ENCODE measurements at places on chromosomes 7 and 10. TPM values are rescaled to one million over a fixed set of nuclear protein-coding genes. Genes with fewer than 3 reads are reported as not detected.
A peak's percentile ranks its signal among the peaks of the same experiment; 100 is the strongest.

GRCh38 chr7:46256870-46257661 is 336.0 kb upstream of the IGFBP3 start:
- H3K4me1 ChIP-seq = no peaks in the 10 kb centered on the region
- no peak overlapping the region for H3K27ac ChIP-seq
- no peak overlapping the region for H3K4me3 ChIP-seq
- no peaks in the 10 kb centered on the region for H3K27me3 ChIP-seq
- no peak for DNase-seq

- no peaks in the 10 kb centered on the region for H3K4me1 ChIP-seq
- no peak overlapping the region for H3K27ac ChIP-seq
- no peaks in the 10 kb centered on the region for H3K36me3 ChIP-seq
- no peak overlapping the region for H3K4me3 ChIP-seq
- DNase-seq = no peak
- no peaks in the 10 kb centered on the region for H3K27me3 ChIP-seq
Measured at GRCh38 chr7:90736968-90737939, 141.1 kb downstream of the CDK14 start.

Gene HOXA10
- not detected for total RNA-seq

Gene MAGI2
- total RNA-seq = 18.0 TPM

Gene VAX1
- not detected for total RNA-seq

DNA sequence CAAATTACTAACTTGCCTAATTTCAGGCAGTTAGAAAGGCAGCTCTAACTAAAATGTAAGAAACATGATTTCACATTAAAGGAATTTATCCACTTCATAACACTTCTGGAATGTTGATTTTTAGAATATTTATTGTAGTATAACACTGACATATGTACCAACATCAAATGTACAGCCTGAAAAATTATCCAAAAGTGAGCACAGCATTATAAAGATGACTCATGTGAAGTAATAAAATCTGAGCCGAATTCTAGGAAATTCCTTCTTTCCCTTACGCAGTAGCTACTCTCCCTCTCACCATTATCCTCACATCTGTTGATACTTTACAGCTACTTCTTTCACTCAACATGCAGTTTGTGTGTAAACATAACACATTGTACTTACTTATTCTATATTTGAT is 610.6 kb downstream of the ZWINT start:
- DNase-seq = no peak
- H3K4me1 ChIP-seq = no peaks in the 10 kb centered on the region
- H3K36me3 ChIP-seq = no peaks in the 10 kb centered on the region

DNA sequence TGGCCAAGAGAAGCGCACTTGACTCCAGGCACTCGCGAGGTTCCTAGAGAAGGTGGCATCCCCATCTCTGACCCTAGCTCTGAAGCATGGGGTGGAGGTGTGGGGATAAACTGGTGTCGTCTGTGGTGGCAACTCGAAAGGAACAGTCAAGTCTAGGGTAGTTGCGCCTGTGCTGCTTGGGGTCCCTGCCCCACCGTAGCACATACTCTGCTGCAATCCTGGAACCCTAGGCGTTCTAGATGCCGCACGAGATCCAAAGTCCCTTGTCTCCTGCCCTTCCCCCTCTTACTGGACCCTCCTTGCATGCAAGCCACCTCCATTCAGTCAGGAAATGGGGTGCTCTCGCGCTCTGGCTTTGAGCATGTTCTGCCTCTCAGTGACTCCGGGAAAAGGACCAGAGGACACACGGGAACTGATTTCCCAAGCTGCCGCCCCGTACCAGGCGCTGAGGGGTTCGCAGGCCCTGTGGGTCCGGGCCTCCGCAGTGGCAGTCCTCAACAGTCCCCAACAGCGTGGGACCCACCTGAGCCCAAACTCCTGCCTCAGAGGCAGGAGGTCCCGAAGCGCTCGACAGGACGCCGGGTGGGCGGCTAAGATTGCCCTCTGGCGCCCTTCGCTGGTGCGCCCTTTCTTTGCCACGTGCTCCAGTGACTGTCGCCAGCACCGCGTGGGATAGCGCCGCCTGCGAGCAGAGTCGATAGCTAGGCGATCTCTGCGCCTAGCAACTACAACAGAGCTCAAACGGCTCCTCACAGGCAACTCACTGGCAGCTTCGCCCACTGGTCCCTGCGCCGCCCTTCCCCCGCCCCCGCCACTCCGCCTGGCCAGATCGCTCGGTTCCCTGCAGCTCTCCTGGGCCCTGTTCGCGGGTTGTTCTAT is 452.0 kb downstream of the REEP3 start:
- H3K27ac ChIP-seq = no peak overlapping the region
- DNase-seq = no peak
- H3K4me3 ChIP-seq = no peak overlapping the region
- H3K4me1 ChIP-seq = no peaks in the 10 kb centered on the region
- no peaks in the 10 kb centered on the region for H3K36me3 ChIP-seq

- DNase-seq = no peak
- H3K27ac ChIP-seq = no peak overlapping the region
- no peak overlapping the region for H3K4me3 ChIP-seq
- H3K36me3 ChIP-seq = no peaks in the 10 kb centered on the region
- no peaks in the 10 kb centered on the region for H3K4me1 ChIP-seq
- H3K27me3 ChIP-seq = no peaks in the 10 kb centered on the region
Measured at GRCh38 chr7:157473051-157473569, 136.3 kb downstream of the DNAJB6 start.

- no peak overlapping the region for H3K4me3 ChIP-seq
- no peak for DNase-seq
- no peaks in the 10 kb centered on the region for H3K36me3 ChIP-seq
Measured at GRCh38 chr10:46080886-46081285, 34.8 kb upstream of the MSMB start.

Gene TSPAN12
- total RNA-seq = 102 TPM

Gene NPC1L1
- total RNA-seq = 0.03 TPM

DNA sequence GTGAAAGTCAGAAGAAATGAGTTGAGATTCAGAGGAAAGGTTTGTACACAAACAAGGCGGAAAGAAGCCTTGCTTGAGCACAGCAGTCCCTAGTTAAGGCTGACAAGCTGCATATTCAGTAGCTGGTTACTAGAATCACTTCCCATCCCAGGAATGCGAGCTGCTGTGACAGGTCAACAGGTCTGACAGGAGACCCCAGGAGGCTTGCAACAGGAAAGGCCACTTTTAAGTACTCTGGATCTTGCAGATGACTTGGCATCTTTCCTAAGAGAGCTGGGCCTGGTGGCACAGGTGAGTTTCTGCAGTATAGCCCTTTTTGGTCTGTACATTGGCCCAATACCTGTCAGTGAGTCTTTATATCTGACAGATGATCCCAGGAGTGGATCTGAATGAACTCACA is 35.7 kb upstream of the UNC5B start:
- no peaks in the 10 kb centered on the region for H3K4me1 ChIP-seq
- no peaks in the 10 kb centered on the region for H3K27me3 ChIP-seq
- H3K4me3 ChIP-seq = no peak overlapping the region
- no peaks in the 10 kb centered on the region for H3K36me3 ChIP-seq
- no peak overlapping the region for H3K27ac ChIP-seq

DNA sequence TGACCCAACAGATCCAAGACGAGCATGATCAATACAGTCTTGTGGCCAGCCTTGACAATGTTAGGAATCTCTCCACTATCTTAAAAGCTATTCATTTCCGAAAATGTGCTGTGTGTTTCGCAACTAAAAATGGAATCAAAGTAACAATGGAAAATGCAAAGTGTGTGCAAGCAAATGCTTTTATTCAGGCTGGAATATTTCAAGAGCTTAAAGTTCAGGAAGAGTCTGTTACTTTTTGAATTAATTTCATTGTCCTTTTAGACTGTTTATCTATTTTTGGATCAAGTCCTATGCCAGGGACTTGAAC is 24.3 kb upstream of the TIAL1 start:
- H3K27ac ChIP-seq = no peak overlapping the region
- H3K36me3 ChIP-seq = no peaks in the 10 kb centered on the region
- no peak for DNase-seq
- no peak overlapping the region for H3K4me3 ChIP-seq
- H3K4me1 ChIP-seq = no peaks in the 10 kb centered on the region

Gene DENND2A
- total RNA-seq = 12.8 TPM

GRCh38 chr10:78634389-78634815 is 434.4 kb upstream of the ZMIZ1 start:
- no peaks in the 10 kb centered on the region for H3K4me1 ChIP-seq
- H3K36me3 ChIP-seq = no peaks in the 10 kb centered on the region
- DNase-seq = no peak
- H3K27me3 ChIP-seq = no peaks in the 10 kb centered on the region
- no peak overlapping the region for H3K27ac ChIP-seq

- no peak for DNase-seq
- H3K36me3 ChIP-seq = no peaks in the 10 kb centered on the region
- no peak overlapping the region for H3K4me3 ChIP-seq
- H3K27me3 ChIP-seq = no peaks in the 10 kb centered on the region
- no peak overlapping the region for H3K27ac ChIP-seq
- peaks cover 38% of the 10 kb centered on the region for H3K4me1 ChIP-seq
Measured at GRCh38 chr7:22587322-22587721, 87.3 kb upstream of the STEAP1B start.

Gene TFEC
- total RNA-seq = 17.1 TPM

Gene SNX10
- 48.5 TPM for total RNA-seq

DNA sequence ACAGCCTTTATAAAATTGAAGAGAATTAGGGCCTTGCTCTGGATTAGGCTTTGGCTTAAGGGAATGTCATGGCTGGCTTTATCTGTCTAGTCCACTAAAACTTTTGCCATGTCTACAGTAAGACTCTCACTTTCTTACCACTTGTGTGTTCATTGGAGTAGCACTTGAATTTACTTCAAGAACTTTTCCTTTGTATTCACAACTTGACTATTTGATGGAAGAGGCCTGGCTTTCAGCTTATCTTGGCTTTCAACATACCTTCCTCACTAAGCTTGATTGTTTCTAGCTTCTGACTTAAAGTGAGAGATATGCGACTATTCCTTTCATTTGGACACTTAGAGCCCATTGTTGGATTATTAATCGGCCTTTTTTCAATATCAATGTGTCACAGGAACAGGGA is 96.1 kb downstream of the TPST1 start:
- peaks cover 2% of the 10 kb centered on the region for H3K4me1 ChIP-seq
- no peak overlapping the region for H3K27ac ChIP-seq
- no peak for DNase-seq
- H3K4me3 ChIP-seq = no peak overlapping the region
- H3K36me3 ChIP-seq = no peaks in the 10 kb centered on the region

GRCh38 chr10:12902851-12903358 is 98.6 kb downstream of the CCDC3 start:
- H3K4me1 ChIP-seq = no peaks in the 10 kb centered on the region
- peaks cover 8% of the 10 kb centered on the region for H3K27me3 ChIP-seq
- H3K36me3 ChIP-seq = no peaks in the 10 kb centered on the region
- H3K4me3 ChIP-seq = no peak overlapping the region

- peak overlapping the region; percentile 4 for H3K4me3 ChIP-seq
- DNase-seq = no peak
- peaks cover 16% of the 10 kb centered on the region for H3K36me3 ChIP-seq
- no peaks in the 10 kb centered on the region for H3K27me3 ChIP-seq
Measured at GRCh38 chr7:117135553-117135891, 182.2 kb downstream of the ST7 start.

DNA sequence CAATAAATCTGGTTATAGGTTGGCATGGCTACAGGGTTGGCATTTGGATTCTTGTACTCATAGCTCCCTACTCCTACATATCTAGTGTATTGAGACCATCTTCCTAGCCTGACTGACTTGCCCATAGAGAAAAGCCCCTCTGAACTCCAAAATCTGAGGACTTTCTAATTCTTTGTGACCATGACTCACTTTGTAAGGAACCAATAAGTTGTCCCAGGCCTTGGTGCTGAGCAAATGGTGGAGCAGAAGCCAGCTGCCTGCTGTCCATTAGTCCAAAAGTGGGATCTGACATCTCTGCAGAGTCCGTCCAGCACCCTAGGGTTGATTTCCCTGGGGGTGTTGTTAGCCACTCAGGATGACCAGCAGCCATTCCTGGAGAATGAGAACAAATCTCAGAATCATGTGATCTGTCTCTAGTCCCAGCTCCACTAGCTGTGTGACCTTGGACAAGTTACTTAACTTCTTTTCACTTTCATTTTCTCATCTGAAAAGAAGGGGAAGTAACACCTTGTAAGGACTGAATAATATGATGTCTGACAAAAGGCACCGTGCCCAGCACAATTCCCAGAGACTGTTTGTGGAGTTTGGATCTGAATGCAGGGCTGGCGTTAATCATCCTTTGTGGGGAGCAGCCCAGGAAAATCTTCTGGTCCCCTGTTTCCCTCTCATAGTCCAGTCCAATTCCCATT is 44.1 kb downstream of the MTURN start:
- no peak for DNase-seq
- peaks cover 7% of the 10 kb centered on the region for H3K4me1 ChIP-seq
- no peaks in the 10 kb centered on the region for H3K36me3 ChIP-seq
- no peak overlapping the region for H3K4me3 ChIP-seq
- H3K27ac ChIP-seq = no peak overlapping the region

GRCh38 chr10:63819753-63820329 is 298.6 kb downstream of the REEP3 start:
- peak; percentile 69 for DNase-seq
- no peak overlapping the region for H3K4me3 ChIP-seq
- H3K27ac ChIP-seq = no peak overlapping the region
- no peaks in the 10 kb centered on the region for H3K4me1 ChIP-seq

GRCh38 chr7:134865001-134865845 is 85.8 kb downstream of the CALD1 start:
- H3K36me3 ChIP-seq = peaks cover 8% of the 10 kb centered on the region
- peak overlapping the region; percentile 85 for H3K27ac ChIP-seq
- peak; percentile 68 for DNase-seq
- H3K4me1 ChIP-seq = peaks cover 19% of the 10 kb centered on the region

Gene MET
- total RNA-seq = 66.5 TPM

Gene FAM25A
- total RNA-seq = not detected

GRCh38 chr7:95602421-95602820 is 6.1 kb upstream of the PDK4 start:
- no peak overlapping the region for H3K4me3 ChIP-seq
- peaks cover 5% of the 10 kb centered on the region for H3K4me1 ChIP-seq
- H3K27ac ChIP-seq = no peak overlapping the region
- DNase-seq = no peak
- H3K36me3 ChIP-seq = no peaks in the 10 kb centered on the region

DNA sequence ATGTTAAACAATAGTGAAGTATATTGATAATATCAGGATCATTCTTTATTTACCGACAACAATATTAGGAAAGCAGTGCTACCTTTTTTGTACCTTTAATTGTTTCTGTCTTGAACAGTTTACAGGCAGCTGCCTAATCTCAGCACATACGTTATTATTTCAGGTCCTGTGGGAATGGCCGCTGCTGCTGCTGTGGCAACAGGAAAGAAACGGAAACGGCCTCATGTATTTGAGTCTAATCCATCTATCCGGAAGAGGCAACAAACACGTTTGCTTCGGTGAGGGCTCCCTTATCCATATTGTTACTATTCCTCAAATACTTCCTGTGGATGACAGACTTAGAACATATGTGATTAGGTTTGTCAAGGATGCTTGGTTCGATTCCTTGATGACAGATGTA is 59.7 kb downstream of the NRF1 start:
- peaks cover 31% of the 10 kb centered on the region for H3K36me3 ChIP-seq
- H3K27me3 ChIP-seq = no peaks in the 10 kb centered on the region
- H3K4me1 ChIP-seq = no peaks in the 10 kb centered on the region
- H3K4me3 ChIP-seq = no peak overlapping the region
- H3K27ac ChIP-seq = no peak overlapping the region
- DNase-seq = no peak

- no peaks in the 10 kb centered on the region for H3K36me3 ChIP-seq
- peak overlapping the region; percentile 4 for H3K27ac ChIP-seq
- no peaks in the 10 kb centered on the region for H3K4me1 ChIP-seq
- DNase-seq = peak; percentile 50
- H3K27me3 ChIP-seq = no peaks in the 10 kb centered on the region
Measured at GRCh38 chr7:140674899-140675701, 2.4 kb downstream of the ADCK2 start.

- H3K36me3 ChIP-seq = peaks cover 4% of the 10 kb centered on the region
- no peak for DNase-seq
- no peaks in the 10 kb centered on the region for H3K27me3 ChIP-seq
- peaks cover 13% of the 10 kb centered on the region for H3K4me1 ChIP-seq
Measured at GRCh38 chr7:4010923-4011656, 671.0 kb upstream of the FOXK1 start.

All from lung (tissue), 17 donors.